ENCODE measurements at places on chromosomes 11 and 22.

DNA sequence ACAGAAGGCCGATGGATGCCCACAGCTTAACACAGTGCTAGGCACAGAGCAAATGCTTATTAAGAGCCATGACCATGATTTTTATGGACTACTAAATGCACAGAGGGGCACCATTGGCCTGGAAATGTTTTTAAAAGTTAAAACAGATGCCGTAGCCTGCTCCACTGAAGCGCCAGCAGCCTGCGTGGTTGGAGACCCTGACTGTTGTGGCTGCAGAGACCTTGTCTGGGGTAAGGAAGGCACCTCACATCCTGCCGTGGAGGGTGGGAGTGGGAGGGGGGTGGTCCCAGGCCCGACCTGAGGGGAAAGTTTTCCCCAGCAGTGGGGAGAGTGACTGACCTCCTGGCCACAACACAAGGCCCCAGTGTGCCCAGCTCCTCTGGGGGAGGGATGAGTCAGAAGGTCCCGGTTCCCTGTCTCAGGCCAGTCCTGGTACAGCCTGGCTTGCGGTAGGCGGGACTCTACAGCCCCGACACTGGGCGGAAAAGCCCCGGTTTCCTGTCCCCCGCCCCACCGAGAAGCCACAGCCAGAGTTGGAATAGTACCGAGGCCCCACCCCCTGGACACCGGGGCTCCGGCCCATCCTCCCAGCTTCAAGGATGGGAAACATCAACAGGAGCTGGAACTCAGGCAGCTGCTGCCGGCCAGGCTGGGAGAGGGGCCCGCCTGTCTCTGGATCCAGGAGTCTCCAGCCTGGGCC, 7.0 kb downstream of the CHST1 start:
- peak; percentile 73 for DNase-seq

DNA sequence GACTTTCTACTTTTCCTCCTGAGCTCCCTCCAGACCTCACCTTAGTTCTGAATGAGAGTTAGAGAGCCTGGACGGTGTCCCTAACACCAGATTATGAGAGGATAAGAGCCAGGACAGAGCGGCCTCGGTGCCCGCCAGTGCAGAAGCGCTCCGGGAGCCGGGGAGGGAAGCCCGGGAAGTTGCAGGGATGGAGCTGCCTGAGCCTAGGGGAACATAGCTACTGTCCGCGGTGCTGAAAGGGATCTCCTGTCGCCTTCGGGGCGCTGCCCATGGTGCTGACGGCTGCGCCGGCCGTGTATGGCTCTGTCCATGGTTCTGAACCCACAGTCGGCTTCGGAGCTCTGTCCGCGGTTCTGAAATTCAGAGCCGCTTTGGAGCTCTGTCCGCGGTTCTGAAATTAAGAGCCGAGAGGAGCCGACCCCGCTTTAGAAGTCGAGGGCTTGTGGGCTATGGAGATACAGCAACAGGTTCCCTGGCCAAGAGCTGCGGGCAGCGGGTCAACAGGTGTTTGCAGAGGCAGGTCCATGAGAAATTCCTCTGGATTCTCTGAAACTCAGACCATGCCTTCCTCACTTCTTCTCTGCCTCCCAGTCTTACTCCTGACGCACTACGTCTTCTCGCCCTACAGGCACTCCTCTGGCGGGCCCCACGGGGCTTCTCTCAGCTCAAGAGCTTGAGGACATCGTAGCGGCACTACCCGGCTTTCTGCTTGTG, 814 bp downstream of the NPAS4 start:
- peak; percentile 92 for DNase-seq

DNA sequence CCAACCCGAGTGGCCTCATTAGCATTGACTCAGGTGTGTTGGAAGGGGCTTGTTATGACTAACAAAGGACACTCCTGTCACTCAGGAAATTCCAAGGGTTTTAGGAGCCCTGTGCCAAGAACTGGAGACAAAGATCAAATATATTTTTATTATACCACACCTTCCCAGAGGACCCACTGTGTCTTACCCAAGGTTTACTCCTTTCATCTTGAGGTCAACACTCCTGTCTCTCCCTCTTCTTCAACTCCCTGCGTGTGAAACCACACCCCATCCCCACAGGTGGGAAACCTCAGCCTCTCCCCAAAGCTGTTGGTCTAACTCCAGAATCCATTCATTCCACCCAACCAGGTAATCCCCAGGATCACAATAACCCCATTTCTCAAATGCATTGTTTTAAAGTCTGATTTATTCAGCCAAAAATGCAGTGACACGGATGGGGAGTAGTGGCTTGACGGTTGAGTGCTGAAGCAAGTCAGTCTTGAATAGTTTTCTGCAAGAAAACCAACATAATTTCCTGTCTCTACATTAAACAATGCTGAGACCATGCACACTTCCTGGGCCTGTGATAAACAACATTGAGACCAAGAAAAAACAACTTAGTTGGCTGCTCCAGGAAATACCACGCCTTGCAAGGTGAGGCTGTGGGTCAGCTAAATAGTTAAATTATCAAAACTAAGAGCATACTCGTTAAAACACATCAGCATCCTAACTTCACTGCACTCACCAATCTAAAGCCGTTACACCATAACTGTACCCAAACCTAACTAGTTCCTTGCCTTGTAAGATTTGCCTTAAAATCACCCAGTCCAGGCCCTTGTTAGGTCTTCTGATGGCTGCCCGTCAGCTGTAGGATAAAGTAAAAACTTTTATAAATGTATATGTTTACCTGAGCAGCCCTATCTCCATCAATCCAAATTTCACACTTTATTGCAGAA, 38.5 kb upstream of the SPON1 start:
- no peak for DNase-seq

GRCh38 chr11:61782841-61783240, 9.6 kb downstream of the TMEM258 start:
- DNase-seq = no peak

DNA sequence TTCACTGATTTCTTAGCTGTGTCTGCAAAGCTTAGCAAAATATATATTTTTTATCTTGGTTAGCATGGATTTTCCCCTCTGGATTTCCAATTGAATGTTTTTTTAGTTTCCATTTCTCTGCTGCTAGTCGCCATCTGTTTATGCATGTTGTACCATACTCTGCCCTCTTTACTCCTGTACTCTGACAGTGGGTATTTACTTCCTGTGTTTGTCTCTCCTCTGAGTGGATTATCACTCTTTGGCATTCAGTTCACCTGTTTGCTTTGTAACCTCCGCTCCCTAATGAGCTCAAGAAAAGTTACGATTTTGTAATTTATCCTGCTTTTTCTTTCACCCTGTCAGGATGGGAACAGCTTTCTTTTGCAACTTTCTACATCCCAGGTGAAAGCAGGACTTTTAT, 59.1 kb downstream of the PDHX start:
- no peak for DNase-seq

DNA sequence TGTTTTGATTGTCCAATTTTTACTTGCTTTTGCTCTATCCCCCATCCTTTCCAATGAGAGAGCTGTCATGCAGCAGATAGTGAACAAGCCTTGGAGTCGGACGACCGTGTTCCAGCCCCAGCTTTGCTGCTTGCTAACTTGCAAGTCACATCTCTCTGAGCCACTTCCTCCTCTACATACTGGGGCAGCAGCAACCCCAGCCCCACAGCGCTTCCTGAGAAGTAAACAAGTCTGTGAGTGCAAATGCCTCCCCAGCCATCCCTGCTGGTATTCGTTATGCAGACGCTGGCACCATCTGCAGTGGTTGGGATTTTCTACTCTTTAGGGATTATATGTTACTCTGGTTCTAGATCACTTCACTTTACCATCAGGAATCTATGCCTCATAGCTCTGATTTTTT, 35.0 kb downstream of the TPBGL start:
- peak; percentile 43 for DNase-seq

DNA sequence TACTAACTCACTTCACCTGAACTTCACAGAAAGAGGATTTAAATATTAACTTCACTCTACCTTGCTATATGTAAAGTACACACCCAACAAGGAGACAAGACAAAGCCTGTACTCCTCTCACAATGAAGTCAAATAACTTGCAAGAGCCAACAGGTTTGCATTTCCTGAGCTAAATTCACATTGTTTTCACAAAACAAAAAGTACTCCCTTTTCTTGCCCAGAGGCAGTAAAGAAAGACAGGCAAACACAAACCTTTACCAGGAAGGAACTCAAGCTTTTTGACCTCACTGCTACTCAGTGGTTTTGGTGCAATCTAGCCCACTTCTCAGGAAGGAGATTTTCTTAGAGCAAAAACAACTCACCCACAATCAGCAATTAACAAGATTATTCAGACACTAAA, 15.7 kb downstream of the USP28 start:
- no peak for DNase-seq

- peak; percentile 51 for DNase-seq
Observed at GRCh38 chr22:37279331-37280181, 2.8 kb upstream of the CYTH4 start.

- no peak for DNase-seq
Observed at GRCh38 chr11:75386942-75387630, 12.2 kb upstream of the RPS3 start.

- DNase-seq = peak; percentile 80
Observed at GRCh38 chr22:38718414-38718813, 12.7 kb downstream of the GTPBP1 start.

- no peak for DNase-seq
Observed at GRCh38 chr11:27973851-27974536, 134.0 kb downstream of the KIF18A start.

DNA sequence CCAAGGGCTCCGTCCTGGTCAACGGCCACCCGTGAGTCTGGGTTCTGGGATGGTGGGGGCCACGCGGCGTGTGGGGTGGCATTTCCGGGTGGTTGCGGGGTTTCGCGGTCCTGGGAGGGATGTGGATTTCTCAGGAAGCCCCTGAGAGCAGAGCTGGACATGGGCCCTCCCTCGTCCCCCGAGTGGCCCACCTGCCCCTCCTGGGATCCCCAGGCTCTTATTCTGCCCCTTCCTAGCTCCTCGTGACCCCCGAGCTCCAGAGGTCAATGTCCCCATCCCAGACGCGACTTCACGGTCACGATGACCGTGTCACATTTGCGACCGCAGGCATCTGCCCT, 4.4 kb downstream of the MUC5AC start:
- DNase-seq = no peak

Measured in suppressor macrophage treated with lipopolysaccharide for 1 hour (primary cell).